Stimulated activated CD4-positive, alpha-beta T cell treated with anti-CD3 and anti-CD28 coated beads, Interleukin-12 subunit alpha, Interleukin-12 subunit beta, amount 100 ng/mL, for 24 hours (primary cell): ENCODE measurements at places on chromosomes 13 and 19.

GRCh38 chr13:64477146-64477545 lies 2753.0 kb downstream of the PCDH9 start:
- no peak for DNase-seq

GRCh38 chr19:32372726-32373517 lies 27.5 kb downstream of the ZNF507 start:
- no peak for DNase-seq

- no peak for DNase-seq
These were observed 2.2 kb downstream of the KCNC3 start for GRCh38 chr19:50327013-50327412.

DNA sequence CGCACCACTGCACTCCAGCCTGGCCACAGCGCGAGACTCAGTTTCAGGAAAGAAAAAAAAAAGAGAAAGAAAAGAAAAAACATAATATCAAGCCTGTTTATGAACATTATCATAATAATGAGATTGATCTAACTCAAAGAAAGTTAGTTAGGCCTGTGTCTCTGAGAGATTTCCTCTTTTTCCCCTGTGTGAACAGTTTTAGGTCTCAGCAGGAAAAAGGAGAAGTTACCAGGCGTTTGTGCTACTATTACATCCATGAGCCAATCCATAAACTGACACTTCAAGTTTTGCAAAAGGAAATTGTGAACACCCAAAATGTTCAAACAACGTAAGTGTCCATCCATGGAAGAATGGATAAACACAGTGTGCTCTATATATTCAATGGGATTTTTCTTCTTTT lies 3.8 kb downstream of the TARM1 start:
- no peak for DNase-seq

DNA sequence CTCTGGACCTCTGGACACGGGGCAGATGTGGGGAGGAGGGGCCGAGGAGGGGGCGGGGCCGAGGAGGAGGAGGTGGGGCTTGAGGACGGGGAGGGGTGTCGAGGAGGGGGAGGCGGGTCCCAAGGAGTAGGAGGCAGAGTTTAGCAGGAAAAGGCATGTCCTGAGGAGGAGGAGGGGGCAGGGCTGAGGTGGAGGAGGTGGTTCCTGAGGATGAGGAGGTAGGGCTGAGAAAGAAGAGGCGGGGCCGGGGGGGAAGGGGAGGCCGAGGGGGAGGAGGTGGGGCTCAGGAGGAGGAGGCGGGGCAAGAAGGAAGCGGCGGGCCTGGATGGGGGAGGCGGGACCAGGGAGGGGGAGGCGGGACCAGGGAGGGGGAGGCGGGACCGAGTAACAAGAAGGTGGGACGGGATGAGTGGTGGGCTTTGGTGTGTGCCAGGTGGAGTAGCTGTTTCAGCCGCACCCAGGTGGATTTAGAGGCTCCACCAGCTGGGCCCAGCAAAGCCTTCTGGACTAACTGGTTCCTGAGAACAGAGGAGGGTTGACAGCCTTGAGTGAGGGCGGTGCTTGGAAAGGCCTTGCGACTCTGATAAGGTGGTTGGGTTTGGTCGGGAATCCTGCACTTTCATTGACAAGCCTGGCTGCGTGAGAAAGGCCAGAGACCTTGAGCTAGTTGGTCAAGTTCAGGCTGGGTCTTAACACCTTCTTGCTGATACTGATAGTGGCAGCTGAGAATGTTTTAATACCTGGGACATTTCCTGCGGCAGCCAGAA lies 7.7 kb downstream of the TECR start:
- no peak for DNase-seq

- no peak for DNase-seq
These were observed 31.5 kb downstream of the ADGRE2 start for GRCh38 chr19:14746886-14747285.

GRCh38 chr19:926589-927350 lies 935 bp downstream of the ARID3A start:
- DNase-seq, result no peak

- no peak for DNase-seq
These were observed 61.5 kb upstream of the SLC15A1 start for GRCh38 chr13:98813993-98814392.

- DNase-seq, result no peak
These were observed 28.2 kb downstream of the ACTN4 start for GRCh38 chr19:38675611-38676010.

- DNase-seq, result no peak
These were observed 41.4 kb upstream of the OBI1 start for GRCh38 chr13:78700121-78700910.

- DNase-seq, result no peak
These were observed 304.1 kb downstream of the ENOX1 start for GRCh38 chr13:43482641-43483040.

DNA sequence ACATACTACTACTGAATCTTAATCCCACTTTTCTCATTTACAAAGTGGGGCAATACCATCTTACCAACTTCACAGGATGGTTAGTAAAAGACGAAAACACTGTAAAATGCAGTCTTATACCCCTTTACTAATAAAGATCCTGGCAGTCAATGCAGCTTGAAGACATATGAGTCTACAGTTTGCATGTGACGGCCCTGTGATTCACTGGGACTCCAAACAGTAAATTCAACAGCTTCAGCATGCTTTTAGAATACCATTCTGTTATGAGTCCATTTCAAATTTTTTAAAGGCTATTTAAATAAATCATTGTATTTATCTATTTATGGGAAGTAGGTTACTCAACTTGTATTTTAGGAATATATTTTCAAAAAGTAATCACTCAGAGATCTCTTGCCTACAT lies 629.1 kb downstream of the LIG4 start:
- DNase-seq, result no peak

DNA sequence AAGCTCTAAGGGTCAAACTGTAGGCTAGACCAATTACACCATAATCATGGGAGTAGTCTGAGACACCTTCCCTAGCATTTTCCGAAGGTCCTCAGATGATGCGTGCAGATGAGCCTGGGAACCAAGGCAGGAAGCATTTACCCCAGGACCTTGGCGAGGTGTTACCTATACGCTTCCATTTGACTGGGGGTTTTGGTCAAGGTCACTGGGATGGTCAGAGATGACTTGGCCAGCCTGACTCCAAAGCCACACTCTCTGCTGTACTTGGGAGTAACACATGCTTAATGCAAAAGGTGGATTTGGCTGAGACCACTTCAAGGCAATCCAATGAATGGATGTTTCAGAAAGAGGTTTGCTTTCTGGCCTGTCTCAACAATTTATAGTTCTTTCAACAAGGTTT lies 98.9 kb upstream of the IRS2 start:
- no peak for DNase-seq
